ENCODE measurements at places on chromosomes 16 and 17.

DNA sequence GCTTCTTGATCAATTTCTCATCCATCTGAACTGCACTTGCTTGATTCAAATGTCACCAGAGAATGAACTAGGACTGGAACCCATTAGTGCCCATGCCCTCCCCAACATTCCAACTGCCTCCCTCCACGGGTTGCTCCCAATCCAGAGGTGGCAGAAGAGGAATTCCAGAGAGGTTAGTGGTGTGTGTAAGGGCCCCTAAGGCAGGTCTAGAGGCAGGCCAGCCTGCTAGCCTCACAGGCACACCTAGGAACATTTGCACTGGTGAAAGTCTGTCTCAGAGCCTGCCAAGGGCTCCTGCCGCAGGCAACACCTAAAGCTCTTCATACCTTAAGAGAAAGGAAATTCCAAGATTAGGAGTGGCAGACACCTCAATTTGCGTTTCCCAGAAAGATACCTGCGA is 21.2 kb upstream of the CMTM4 start:
- DNase-seq, result no peak

GRCh38 chr16:3065742-3066439 is 451 bp downstream of the IL32 start:
- DNase-seq, result no peak

- peak; percentile 36 for DNase-seq
These were observed 675 bp downstream of the RNF213 start for GRCh38 chr17:80261159-80261894.

DNA sequence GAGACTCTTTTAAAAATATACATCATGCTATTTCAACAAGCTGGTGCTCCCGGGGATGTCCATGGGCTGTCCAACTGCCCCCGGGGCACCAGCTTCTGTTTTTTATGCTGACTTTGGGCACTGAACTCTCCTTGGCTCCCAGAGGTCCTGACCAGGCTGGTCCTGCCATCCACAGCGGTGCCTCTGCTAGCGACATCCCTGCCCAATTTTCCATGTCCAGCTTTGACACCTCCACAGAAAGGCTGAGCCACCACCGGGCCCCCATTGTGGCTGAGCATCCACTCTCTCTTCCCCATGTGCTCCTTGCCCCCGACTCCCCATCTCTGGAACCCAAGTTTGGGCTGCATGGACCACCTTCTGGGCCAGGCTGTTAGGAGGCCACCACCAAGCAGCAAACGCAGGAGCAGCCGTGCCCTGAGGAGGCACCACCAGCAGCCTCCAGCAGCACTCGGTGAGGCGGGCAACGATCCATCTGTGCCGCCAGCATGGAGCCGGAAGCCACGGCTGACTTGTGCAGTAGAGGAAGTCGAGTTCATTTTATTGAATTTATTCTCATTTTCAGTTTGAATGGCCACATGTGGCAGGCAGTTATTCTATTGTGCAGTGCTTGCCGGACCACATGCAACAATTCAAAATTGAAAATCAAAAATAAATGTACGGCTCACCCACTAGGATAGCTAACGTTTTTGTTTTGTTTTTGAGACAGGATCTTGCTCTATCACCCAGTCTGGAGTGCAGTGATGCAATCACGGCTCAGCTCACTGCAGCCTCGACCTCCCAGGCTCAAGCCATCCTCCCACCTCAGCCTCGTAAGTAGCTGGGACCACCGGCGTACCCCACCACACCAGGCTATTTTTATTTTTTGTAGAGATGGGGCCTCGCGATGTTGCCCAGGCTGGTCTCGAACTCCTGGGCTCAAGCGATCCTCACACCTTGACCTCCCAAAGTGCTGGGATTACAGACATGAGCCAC is 2.8 kb upstream of the MEAK7 start:
- no peak for DNase-seq

DNA sequence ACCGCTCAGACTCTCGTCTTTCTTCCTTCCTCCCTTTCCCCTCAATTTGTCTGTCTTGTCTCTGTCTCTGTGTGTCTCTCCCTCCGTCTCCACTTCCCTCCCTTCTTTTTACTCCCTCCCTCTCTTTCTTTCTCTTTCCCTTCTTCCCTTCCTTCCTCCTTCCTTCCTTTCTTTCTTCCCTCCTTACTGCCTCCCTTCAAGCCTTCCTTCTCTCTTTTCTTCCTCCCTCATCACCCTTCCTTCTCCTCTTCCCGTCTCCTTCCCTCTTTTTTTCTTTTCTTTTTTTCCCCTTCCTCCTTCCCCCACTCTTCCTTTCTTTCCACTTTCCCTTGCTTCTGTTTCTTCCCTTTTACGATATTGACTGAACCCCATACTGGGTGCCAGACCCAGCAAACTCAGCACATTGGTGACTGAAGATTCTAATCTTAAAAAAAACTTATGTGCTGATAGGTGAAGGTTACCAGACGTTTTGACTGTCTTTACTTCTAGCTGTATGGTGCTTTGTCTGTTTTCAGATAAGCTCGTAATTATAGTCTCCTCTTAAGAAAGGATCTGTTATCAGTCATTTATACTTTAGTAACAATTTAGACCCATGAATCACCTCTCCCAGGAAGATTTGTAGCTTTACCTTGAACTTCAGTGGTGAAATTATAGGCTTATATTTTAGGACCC is 481 bp upstream of the BRD7 start:
- no peak for DNase-seq

DNA sequence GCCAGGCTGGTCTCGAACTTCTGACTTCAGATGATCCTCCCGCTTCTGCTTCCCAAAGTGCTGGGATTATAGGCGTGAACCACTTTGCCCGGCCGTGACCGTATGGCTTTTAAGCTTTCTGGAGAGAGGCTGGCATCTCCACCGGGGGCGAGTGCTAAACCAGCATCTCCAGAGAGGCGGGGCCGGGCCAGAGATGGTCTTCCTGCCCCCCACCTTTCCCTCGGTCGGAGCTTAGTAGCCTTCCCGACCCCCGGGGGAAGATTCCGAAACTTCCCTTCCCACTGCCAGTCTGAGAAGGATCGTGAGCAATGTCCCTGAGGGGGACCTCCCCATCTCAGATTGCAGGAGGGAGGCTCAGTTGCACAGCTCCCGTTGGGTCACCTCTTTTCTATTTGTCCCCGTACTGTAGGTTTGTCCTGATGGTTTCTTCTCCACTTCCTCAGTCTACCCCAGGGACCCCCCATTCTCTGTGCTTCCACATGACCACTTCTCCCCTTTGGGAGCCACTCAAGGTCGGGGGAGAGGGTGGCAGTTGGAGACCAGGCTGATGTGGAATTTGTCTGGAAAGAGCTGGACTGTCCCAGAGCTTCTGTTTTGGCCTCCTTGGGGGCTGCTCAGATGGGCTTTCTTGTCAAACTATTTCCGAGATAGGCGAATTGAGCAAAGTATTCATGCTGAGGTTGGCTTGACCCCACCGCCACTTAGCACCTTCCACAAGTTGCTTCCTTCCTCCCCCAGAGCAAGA is 18.2 kb downstream of the IGF2BP1 start:
- DNase-seq, result no peak

- DNase-seq, result no peak
These were observed 46.7 kb downstream of the WNT3 start for GRCh38 chr17:46771561-46772474.

GRCh38 chr16:76988526-76988925 is 202.5 kb upstream of the MON1B start:
- DNase-seq, result no peak

- no peak for DNase-seq
These were observed 46.6 kb downstream of the MRM3 start for GRCh38 chr17:828761-829160.

DNA sequence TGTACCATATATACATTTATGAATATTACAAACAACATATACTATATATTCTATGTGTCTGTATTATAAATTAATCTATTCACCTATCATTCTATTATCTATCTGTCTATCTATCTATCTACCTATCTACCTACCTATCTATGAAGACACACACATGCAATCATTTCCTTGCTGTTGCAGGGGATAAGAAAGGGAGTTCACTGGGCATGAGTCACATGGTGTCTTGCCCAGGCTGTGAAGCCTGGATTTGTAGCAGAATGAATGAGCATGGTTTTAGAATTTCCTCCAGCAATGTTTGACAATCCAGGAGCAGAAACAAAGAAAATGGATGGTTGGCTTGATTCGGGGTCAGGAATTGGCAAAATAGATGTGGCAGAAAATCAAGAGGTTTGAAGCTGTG is 23.2 kb upstream of the FAM20A start:
- DNase-seq, result no peak

DNA sequence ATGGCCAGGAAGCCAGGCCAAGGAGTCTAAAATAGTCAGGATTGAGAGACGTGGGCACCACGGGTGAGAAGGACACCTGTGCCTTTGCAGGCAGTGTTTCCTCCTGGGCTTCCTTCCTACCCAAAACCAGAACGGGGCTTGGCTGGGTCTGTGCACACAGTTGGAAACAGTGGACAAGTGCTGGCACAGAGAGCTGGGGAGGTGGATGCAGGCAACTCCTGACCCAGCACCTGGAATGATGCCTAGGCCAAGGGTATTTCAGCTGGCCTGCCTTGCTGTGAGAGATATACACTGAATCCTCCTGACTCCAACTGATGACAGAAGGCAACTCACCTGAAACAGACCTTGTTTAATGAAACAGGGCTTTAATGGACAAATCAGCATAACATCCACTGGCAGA is 186.2 kb downstream of the SLC39A11 start:
- DNase-seq, result no peak

GRCh38 chr16:88969361-88969831 is 7.6 kb downstream of the CBFA2T3 start:
- DNase-seq, result no peak

DNA sequence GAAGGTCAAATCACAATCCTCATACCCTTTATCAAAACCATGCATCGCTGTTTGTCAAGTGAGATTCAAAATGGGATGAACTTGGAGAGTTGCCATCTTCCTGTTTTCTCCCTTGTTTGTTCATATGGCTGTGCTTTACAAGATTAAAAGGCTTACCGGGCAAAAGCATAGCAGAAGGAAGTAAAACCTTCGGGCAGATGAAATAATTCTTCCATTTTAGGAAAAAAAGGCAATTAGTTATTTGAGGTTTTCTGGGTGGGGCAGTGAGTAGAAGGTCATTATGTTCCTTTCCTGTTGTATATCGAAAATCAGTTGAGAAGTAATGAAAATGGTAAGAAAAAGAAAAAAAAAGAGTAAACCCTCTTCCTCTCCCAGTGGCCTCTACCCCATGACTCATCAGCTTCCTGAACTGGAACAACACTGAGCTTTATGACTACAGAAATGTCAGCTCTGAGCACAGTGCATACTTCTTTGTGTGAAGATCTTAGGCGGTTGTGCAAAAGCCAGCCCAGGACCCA is 369.2 kb downstream of the CDH13 start:
- no peak for DNase-seq

- DNase-seq, result no peak
These were observed 233.2 kb downstream of the ZNF423 start for GRCh38 chr16:49622421-49623402.

- DNase-seq, result no peak
These were observed 72.1 kb upstream of the RCVRN start for GRCh38 chr17:9977180-9977575.

- DNase-seq, result no peak
These were observed 951 bp downstream of the TMED6 start for GRCh38 chr16:69350536-69351133.

DNA sequence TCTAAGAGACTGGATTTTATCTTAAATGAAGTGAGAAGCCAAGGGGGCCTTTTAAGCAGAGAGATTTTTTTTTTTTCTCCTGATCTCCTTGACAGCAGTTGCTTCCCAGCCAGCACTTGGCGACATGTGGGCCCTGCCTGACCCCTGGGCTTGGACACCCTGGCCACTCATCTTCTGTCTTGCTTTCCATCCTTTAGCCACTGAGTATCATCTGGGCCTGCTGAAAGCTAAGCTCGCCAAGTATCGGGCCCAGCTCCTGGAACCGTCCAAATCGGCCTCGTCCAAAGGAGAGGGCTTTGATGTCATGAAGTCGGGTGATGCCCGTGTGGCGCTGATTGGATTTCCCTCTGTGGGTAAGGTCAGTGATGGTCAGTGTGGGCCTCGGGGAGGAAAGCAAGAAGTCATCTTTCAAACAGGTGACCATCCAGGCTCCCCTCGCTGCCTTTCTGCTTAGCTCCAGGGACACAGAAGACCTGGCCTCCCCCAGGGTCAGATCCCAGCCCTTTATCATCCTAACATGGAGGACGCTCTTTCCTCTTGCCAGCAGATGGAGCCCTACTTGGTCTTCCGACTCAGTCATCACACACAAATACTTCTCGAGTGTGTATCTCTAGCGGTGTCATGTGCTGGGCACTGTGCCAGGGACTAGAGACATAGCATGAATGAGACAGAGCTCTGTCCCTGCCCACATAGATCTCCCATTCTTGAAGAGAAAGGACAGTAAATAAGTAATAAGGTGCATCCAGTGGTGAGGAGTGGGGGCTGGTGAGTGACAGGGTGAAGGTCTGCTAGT is 6.1 kb downstream of the DRG2 start:
- no peak for DNase-seq

GRCh38 chr17:17820046-17820445 is 16.7 kb downstream of the SREBF1 start:
- DNase-seq, result no peak

- DNase-seq, result no peak
These were observed 5.9 kb downstream of the KDM6B start for GRCh38 chr17:7839876-7840261.

DNA sequence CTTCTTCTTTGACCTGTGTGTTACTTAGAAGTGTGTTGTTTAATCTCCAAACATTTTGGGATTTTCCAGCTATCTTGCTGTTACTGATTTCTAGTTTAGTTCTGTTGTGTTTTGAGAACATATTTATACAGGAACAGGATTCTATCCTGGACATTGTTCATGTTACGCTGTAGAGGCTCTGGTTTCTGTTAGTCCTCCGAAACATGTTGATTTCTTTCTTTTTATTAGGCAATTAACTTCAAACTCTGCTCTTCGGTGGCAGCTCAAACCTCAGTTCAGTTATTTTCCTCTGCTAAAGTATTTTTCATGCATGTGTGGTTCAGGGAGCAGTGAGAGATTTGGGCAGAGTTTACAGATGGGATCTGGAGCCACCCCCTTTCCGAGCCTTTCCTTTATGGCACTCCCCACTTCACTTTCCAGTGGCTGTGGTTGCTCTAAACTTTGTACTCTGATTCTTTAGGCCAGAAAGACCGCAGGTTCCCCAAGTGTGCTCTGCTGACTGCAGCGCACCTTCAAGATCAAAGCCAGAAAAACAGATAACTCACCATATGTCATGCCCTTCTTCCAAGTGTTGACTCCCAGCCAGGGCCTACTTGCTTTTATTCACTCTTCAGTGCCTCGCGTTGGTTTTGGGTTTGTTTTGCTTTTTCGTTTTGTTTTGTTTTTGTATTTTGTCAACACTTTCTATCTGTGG is 77.6 kb upstream of the KSR1 start:
- DNase-seq, result no peak

DNA sequence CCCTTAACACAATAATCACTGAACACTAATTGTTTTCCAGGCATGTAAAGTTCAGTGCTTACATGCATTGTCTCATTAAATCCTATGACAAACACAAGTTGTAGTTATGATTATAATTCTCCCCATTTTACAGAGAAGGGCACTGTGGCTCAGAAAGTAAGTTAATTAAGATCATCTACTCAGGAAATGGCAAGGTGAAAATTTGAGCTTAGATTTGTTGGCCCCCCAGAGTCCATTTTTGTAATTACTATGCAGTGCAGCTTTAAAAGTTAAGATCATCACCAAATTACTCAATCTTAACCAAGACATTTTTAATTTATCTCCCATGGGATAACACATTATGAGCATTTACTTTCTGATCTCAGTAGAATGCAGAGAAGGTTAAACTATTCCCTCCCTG is 34.2 kb upstream of the CCL1 start:
- no peak for DNase-seq

- no peak for DNase-seq
These were observed 792.3 kb downstream of the CDH8 start for GRCh38 chr16:61243954-61244353.

All from anterior cingulate cortex (tissue), 58 donors.